T-helper 22 cell (primary cell): ENCODE measurements at places on chromosomes 13 and 19.

GRCh38 chr13:34148359-34148758 is 330.4 kb downstream of the RFC3 start:
- DNase-seq: no peak

- DNase-seq: no peak
Observed at GRCh38 chr19:46288896-46289588, 7.8 kb upstream of the HIF3A start.

DNA sequence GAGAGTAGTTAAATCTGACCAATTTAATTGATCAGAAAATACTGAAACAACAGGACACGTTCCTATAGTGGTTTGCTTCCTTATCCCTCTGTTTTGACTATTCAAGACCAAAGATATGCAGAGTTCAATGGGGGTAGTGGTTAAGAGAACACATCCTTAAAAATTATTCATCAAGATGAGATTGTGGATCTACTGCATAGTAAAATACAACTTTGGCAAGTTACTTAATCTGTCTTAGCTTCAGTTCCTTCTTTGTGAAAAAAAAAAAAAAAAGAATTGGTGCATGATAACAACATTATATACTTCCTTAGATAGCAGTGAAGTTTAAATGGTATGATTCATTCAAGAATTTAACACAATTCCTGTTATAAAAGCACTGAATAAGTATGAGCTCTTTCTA is 552.1 kb downstream of the DCT start:
- no peak for DNase-seq

GRCh38 chr13:50463719-50464118 is 379.8 kb downstream of the DLEU7 start:
- DNase-seq: no peak

DNA sequence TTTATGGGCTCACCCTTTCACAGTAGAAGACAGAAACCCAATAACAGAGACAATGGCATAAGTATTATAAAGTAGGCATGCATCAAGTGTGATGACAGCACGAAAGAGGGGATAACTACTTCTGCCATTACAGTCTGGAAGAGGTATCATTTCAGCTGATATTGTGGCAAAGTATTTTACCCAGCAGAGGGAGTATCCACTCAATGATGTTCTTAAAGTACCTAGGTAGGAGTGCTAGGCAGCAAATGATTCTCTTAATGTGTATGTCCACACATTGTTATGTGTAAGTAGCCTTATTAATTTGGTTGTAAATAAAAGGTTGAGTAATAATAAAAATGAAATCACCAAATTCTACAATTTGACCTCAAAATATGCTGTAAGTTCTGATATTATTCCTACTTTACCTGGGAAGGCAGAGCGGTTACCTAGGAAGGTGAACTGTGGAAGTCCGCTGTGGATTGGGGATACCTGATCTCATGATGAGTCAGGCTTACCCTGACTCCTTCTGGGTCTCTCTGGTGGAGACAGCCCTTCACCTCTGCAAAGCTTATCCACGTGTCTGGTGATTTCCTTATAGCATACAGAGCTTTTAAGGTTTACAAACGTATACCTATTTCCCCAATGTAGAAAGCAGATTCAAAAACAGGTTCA is 4.1 kb upstream of the UBAC2 start:
- no peak for DNase-seq

GRCh38 chr13:30763786-30764413 is 28.6 kb downstream of the ALOX5AP start:
- no peak for DNase-seq

GRCh38 chr19:2083174-2083854 is 12.8 kb downstream of the MOB3A start:
- DNase-seq: peak; percentile 67

GRCh38 chr13:20258963-20259288 is 26.8 kb upstream of the GJB6 start:
- DNase-seq: no peak

DNA sequence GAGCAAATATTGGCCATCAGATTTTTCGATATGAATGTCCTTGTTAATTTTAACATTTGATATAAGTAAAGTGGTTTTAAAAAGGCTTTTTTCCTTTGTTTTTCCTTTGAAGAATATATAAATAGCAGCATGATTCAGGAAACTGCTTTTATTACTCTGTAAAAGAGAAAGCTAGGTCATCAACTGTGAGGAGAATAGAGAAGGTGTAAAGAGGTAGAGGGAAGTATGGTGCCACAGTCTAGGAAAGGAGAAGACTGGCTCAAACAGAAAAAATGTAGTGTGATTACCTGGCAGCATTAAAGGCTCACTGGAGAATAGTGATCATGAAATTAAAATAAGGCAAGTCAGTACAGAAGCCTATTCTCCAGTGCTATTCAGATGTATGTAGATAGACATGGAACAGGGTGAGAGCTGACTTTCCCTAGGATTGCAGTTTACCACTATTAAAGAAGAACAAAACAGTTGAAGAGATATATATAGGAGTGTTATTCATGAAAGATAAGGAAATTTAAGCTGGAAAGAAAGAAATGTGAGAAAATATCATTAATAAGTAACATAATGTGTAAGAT is 1115.9 kb upstream of the PCDH9 start:
- DNase-seq: no peak

- DNase-seq: no peak
Observed at GRCh38 chr13:107070792-107071191, 502.9 kb upstream of the ARGLU1 start.

- DNase-seq: no peak
Observed at GRCh38 chr19:28497137-28497536, 715.8 kb downstream of the UQCRFS1 start.

DNA sequence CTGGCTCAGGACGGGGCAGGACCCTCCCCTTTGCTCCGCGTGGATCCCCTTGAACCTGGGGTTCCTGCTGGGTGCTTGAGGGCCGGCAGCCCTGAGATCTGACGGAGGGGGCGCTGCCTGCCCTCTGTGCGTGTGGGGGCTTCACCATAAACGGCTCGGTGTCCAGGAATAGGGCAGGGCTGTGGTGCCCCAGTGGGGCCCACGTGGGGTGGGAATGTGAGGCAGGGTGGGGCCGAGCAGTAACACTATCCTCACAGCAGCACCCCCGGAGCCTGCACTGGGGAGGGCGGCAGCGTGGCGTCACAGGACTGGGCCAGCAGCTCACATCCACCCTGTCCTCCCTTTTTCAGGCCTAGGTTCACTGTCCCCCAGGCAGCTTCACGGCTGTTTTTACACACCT is 38.0 kb downstream of the GAS6 start:
- DNase-seq: no peak

- no peak for DNase-seq
Observed at GRCh38 chr13:33945477-33945876, 127.5 kb downstream of the RFC3 start.

DNA sequence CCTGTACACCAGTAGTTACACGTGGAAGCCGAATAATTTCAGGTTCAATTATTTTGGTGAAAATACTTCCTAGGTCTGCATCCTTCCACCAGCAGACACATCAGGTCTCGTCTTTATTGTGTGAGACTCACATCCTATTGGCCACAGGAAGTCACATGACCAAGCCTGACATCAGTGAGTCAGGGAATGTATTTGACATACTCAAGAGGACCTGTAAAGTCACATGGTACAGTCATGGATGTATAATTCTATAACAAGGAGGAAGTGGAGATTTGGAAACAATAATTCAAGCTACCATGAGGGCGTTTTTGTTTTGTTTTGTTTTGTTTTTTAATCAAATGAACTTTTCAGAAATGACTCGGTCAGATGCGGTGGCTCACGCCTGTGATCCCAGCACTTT is 9.3 kb upstream of the HIF3A start:
- DNase-seq: no peak
